ENCODE measurements at places on chromosomes 4 and X.

DNA sequence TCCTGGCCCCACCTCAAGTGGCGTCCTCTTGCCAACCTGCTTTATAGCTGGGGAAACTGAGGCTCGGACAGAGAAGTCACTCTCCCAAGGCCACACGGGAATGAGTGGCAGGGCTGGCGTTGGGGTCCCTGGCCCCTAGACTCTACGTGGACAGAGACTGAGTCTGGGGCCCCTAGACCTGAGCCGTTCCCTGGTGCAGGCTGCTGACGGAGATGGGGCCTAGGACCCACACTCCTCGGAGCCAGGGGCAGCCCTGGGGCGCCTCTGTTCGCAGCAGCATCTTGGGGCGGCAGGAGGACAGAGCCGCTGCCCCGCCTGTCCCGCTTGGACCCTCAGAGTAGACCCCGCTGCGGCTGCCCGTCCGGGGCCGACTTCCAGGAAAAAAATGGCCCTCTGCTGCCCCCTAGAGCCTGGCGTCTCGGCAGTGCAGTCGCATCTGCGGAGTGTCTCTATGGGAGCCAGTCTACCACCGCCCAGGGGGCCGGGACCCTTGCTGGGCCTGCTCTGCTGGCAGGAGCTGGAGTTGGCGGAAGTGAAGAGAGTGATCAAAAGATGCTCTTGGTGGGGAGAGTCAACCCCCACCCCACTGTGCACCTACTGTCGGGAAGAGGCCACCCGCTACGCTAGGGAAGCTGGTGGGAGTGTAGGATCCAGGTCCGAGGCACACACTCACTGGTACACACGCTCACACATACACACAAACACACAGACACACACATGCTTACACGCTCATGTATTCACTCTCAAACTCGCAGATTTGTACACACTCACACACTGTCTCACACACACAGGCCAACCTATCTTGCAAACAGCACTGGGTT, 220.1 kb downstream of the AFAP1 start:
- DNase-seq, result peak; percentile 41

DNA sequence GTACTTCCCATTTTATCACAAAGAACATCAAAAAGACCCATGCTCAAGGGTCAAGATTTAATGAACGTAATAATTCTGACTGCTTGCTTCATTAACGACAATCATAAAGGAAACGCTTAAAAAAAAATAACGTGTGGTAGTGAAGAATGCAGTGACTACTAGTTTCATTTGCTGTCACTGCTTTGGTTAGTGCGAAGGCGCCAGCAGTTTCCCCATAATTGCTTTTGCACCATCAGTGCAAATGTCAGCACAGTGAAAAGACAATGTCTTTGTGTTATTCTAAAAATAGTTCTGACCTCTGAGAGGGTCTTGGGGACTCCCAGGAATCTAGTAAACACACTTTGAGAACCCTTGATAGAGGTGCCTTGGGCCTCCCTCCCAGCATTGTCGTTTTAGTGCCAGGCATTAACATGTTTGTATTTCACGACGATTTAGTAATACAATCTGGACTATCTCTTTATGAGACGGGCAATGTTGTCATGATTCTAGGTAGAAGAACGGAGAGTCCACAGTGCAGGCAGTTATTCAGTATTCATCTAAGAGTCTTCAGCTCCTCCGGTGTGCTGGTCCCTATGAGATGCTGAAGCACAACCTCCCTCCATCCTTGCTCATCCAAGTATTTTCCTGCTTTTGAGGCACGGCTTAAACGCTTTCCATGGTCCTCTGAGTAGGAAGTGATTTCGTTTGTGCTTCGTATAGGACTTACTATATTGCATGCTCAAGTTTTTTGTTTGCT, 71.0 kb downstream of the AFF1 start:
- DNase-seq, result no peak

GRCh38 chr4:54058171-54058570, 6.2 kb downstream of the CHIC2 start:
- DNase-seq, result no peak

- peak; percentile 35 for DNase-seq
Observed at GRCh38 chr4:87213421-87214075, 6.9 kb downstream of the KLHL8 start.

DNA sequence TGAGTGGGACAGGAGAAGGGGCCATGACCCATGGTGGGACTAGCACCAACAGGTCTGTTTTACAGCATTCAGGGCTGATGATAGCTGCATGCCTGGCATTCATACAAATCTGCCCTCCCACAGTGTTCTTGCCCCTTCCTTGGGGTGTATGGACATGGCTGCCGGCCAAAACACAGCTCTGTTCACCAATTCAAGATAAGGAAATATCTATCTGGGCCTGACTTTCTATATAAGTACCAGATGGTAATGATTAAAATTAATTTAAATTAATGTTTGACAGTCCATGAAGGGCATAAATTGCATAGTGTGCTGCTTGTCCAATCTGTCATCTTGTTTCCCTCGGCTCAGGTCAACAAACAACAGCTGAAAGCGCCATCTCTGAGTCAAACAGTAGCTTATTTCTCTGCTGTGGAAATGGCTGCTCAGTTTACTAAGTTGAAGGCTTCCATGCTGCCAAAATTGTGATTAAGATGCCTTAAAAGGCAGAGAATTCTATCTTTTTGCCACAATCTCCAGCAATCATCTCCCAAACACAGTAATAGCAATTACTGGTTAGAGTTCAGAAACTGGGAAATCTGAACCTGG, 67.0 kb upstream of the TSPAN7 start:
- DNase-seq, result no peak

GRCh38 chr4:87052615-87053014, 117.8 kb downstream of the AFF1 start:
- no peak for DNase-seq

DNA sequence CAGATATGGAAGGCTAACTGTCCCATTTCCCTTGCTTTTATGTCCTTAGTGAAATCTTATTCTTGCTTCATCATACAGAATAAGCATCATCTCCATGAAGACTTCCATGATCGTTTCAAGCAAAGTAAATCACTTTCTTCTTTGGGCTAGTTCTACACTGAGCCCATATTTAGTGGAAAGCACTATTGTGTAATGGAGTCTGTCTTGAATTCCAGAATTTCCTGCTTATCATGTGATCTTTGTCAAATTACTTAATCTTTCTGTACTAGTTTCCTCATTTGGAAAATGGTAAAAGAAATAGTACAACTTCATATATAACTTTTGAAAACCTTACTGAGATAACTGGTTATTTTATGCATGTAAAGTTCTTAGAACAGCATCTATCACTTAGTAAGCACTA, 7.6 kb downstream of the ANAPC10 start:
- no peak for DNase-seq

DNA sequence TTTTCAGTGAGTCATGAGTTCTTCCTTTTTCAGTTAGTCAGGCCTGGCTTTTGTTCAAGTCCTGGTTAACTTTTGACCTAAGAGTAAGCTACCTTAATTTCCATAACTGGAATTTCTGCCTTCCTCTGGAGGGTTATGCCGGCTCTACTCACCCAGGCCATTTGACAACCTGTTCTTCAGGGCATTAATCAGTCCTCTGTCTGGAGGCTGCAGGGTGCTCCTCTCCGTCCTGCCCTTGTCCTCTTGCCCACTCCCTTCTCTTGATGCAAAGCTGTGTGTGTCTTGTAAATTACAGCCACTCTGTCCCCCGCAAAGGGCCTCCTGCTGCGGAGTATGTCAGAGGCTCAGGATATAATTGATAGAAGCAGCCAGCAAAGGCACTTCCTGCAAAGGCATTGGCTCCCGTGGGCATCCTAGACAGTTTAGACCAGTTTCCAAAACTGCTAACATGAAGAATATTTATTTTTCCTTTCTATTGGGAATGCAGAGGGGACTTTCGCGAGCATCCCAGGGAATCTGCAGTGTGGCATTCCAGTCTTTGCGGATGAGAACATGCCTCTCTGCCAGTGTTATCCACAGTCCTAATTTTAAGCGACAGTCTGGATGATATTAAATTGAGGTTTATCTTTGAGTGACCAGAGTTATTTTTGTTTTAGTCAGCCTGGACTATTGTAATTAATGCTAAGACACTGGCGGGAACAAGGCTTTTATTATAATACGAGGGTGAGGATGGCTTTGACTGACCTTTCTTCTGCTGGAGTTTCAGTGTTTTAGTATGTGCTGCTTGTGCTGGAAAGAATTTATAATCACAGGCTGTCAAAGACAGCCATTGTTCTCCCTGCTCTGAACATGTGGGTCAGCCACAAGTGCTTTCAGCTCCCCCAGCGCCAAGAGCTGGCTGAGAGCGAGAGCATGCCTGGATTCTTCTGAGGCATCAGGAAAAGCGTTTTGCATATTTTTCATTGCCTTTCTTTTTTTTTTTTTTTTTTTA, 74.2 kb downstream of the LIMCH1 start:
- DNase-seq, result peak; percentile 76

- no peak for DNase-seq
Observed at GRCh38 chr4:12041828-12042227, 613.1 kb upstream of the HS3ST1 start.

GRCh38 chr4:92714640-92715039, 410.9 kb downstream of the GRID2 start:
- no peak for DNase-seq

DNA sequence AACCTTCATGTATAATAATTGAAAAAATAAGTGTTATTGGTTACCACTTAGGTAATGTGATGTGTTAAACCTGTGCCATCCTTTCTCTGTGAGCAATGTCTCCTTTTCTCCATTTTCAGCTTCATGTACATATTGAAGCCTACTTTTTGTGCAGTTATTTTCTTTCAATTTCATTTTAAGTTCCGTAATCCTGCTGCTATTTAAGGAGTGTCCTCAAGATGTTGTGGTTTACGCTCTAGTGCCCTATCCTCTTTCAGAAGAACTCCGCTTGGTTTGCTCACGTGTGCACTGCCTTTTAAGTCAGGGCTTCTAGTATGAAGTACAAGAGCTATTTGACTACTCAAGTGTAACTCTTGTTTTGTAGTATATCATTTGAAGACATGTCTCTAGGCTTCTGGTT, 2253.2 kb upstream of the TENM3 start:
- no peak for DNase-seq

- DNase-seq, result peak; percentile 50
Observed at GRCh38 chrX:119516157-119516702, 48.0 kb downstream of the SLC25A5 start.

DNA sequence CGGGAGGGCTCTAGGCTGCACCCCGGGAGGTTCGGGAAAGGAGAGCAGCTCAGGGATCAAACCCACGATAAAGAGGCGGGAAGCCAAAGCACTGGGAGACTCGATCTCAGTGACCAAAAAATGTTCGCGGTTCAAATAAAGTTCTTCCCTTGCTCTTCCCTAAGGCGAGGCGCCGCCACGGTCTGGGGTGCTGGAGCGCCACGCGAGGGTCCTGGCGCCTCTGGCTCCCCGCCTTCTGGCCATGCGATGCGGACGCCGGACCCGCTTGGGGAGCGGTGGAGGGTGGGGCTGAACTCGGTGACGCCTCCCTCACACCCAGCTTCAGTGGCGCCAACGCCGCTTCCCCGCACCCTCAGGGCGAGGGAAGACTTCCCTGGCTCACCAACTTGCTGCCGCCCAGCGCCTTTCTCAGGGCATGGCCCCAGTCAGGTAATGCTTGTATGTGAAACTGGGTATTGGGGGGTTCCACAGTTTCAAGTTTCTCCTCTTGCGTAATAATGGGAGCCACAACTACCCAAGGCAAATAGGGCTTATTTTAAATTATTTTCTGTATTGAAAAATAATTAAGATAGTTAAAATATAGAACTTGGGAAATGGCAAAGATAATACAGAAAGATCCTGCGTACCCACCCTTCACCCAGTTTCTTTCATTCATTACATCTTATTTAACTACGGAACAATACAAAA, at the start of gene QRFPR:
Gene QRFPR (minus strand): TSS at position 243 of the 687 bp plus-strand sequence. CDS start 371 bp downstream, outside the sequence.
- no peak for DNase-seq

DNA sequence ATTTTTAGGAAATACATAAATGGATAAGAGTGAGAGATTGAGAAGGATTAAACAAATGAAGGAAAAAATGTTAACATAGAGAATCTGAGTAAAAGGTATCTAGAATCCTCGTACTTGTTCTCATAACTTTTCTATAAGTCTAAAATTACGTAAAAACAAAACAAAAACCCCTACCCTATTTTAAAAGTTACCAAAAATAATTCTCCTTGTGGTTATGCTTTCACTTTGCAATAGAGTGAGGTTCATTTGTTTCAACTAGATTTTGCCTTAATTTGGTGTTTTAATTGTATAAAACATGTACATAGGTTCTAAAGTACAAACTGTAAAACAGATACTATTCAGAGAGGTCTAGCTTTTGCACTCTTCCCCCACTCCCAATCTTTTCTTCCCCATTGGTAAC, 3.8 kb upstream of the GPR34 start:
- no peak for DNase-seq

- no peak for DNase-seq
Observed at GRCh38 chrX:13007519-13008188, 32.7 kb downstream of the TMSB4X start.

GRCh38 chr4:141348125-141348524, 127.4 kb downstream of the ZNF330 start:
- DNase-seq, result no peak

GRCh38 chr4:26032630-26033317, 118.8 kb downstream of the SMIM20 start:
- DNase-seq, result peak; percentile 93

DNA sequence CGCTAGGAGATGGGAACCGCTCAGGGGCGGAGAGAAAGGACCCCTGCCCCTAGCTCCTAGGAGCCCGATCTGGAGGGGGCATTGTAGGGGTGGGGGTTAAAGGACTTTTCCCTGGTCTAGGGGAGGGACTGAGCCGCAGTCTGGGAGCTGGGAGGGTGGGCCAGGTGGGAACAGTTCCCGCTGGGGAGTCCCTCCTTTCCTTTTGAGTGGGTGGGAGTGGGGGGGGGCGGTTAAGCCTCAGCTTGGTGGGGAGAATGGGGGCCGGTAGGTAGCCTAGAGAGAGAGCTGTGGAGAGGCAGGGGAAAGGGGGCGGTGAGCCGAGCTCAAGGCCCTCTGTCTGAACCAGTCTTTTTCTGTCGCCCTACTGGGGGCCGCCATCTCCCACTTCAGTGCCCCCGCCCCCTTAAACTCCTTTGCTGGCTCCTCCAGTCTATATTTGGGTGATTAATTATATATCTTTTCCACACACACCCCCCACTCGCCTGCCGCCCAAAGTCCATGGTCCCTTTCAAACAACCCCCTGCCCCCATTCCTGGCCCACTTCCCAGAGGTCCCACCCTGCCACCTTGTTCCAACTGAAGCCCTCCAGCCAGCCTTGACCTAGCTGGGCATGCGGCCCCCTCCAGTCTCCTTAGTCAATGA, 822 bp downstream of the ZNF275 start:
- no peak for DNase-seq

DNA sequence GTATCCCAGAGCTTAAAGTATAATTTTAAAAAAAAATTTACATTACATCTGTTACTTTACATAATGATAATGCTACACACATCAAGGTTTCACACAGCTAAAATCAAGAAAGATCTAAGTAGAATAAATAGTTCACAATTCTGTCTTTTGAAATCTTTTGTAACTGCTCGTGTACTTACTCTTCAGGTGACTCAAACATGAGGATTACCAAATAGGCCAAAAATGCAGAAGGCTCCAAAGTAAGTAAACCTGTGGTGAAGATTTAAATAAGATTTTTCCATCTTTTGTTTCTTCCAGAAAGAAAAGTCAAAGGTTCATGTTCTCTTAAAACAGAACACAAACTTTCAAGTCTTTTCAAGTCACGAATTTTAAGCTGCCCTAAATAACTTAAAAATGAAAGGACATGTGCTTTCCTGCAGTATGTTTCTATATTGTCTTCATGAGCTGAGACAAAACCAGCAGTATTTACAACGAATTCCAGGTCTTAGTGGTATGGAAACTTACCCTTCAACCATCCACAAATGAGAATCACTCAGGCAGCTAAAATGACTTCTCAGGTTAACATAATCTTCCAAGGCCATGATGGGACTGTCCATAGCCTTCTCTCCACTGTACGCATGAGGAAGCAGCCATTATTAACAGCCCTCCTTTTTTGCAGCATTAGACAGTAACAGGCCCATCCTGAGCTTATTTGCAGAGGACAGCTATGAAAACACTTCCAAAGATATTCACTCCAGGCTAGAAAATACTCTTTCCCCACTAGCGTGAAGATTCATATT, 172.8 kb upstream of the EDNRA start:
- no peak for DNase-seq
